ENCODE measurements at places on chromosomes 1 and 21.

DNA sequence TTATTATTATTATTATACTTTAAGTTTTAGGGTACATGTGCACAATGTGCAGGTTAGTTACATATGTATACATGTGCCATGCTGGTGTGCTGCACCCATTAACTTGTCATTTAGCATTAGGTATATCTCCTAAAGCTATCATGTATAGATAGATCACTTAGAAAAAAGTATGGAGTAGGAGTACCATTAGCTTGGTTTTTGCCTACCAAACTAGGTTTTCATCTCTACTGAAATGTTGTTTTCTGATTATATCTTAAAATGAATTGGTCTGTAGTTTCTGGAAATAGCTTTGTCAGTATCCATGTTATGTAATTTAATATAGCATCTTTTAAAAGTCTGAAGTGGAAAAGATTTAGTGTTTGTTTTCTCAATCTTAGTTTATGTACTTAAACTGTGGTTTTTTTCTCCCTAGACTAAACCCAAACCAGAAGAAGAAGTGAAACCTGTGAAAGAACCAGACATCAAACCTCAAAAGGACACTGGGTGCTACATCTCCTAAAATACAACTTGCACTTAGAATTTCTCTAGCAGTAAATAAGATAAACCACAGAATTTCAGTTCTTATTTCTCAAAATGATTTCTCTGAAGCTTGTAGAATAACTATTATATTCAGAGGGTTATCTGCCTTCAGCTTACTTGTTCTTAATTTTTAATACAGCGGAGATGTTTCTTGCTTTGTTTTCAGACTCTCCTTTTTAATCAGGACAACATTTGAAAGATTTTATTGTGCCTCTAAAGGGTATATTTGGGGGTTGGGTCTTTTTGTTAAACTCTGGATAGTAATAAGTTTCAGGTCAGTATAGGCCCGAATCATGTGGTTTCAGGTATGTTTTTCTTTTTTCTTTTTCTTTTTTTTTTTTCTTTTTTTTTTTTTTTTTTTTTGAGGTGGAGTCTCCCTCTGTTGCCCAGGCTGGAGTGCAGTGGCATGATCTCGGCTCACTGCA is 4.5 kb upstream of the FAM177B start:
- no peak for DNase-seq

DNA sequence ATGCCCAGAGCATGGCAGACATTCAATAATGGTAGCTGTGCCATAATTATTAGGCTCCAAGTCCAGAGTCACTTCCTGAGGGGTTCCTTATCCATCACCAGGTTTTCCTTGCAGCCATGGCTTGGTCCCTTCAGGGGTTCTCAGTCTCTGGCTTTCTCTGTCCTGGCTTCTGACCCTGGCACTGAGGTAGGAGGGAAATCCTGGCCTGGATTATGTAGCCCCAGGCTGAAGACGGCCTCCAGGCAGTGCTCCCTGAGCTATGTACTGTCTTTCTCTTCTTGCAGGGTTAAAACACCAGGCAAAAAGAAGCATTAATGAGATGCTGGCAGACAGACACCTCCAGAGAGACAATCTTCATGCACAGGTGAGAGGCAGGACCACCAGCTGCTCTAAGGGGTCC is 9.5 kb upstream of the PADI3 start:
- DNase-seq: peak; percentile 92

GRCh38 chr1:113874012-113874879 is 2.7 kb upstream of the PTPN22 start:
- peak; percentile 27 for DNase-seq

GRCh38 chr1:174797398-174797797 is 202.3 kb upstream of the CACYBP start:
- no peak for DNase-seq

GRCh38 chr1:8439015-8439702 is 121.2 kb downstream of the SLC45A1 start:
- DNase-seq: peak; percentile 84

- DNase-seq: no peak
Observed at GRCh38 chr21:38487901-38488639, 10.2 kb downstream of the ERG start.

- DNase-seq: no peak
Observed at GRCh38 chr21:39852021-39852721, 15.1 kb upstream of the PCP4 start.

GRCh38 chr1:205434738-205435137 is 12.9 kb upstream of the LEMD1 start:
- DNase-seq: no peak

DNA sequence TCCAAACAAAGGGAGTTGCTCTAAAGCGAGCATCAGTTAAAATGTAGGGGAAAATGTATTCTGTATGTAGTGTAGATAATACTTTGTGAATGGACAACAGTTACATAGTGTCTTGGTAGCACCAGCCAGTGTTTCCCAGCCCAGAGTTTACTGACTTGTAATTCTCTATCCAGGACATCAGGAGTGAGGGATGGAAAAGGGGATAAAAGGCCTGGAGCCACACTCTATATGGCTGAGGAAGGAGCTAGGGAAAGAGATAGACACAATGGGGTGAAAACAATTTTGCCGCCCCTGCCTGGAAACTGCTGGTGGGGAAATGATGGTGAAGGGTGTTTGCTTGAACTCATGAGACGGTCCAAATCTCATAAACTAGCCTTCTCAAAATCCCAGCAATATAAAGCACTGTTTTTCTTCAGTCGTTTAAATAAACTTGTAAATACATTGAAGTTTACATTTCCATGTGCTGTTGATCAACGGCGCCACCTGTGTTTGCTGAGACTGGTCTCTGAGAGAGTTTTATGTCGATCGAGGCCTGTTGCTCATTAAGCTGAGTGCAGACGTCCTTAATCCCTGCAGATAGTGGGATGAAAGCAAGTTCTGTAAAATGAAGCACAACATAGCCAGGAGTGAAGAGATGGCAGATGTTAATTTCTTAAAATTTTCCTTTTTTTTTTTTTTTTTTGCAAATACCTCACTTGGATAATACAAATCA is 27.9 kb upstream of the AGO1 start:
- DNase-seq: no peak

DNA sequence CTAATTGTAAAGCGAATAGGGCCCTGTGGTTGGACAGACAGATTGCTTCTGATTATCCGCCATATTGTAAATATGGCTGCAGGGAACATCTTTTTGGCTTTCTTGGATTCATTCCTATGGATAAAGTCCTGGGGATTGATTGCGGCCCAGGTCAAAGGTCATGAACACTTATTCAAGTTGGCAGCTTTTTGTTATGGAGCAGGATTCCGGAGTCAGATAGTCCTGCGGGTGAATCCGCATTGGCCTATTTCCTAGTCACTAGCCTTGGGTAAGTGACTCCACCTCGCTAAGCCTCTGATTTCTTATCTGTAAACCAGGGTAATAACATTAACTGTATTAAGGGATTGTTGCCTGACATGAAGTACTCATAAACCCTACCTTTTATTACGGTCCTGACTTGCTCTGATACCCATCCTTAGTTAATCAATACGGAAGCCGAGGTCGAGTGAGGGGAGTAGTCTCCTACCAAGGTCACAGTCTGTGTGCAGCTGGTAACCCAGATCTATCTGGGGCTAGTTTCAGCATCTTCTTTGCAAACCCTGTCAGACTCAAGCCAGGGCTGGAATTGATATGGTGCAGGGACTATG is 31.7 kb downstream of the EDN2 start:
- DNase-seq: no peak

GRCh38 chr21:25328736-25329135 is 278.5 kb downstream of the MRPL39 start:
- DNase-seq: no peak

- DNase-seq: peak; percentile 69
Observed at GRCh38 chr1:46134660-46135331, 2.4 kb upstream of the PIK3R3 start.

DNA sequence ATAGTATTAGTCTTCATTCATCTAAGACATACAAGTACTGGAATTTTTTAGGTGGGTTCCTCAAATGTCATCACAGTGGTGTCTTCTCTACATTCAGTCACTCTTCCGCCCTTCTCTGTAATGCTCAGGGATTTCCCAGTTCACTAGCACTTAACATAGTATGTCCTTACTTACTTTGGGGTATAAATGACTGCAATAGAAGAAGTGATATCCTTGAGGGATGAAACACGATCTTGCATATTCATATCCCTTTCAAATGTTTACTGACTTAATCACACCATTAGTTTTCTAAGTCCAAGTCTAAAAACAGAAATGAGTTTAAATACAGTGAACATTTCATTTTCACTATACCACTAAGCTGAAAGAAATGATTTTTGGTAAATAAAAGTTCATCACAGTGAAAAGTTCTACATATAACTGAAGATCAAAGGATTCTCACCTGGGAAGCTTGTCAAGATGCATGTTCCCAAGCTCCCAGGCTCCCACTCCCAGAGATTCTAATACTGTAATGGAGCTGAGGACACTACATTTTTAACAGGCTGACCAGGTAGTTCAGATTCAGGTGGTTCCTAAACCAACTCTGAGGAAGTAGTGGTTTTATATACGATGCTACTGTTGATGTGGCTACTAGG is 29.7 kb downstream of the MRPL39 start:
- DNase-seq: no peak

- DNase-seq: no peak
Observed at GRCh38 chr21:42251654-42252324, 32.8 kb downstream of the ABCG1 start.

GRCh38 chr1:95504321-95504720 is 270.3 kb downstream of the RWDD3 start:
- DNase-seq: no peak

DNA sequence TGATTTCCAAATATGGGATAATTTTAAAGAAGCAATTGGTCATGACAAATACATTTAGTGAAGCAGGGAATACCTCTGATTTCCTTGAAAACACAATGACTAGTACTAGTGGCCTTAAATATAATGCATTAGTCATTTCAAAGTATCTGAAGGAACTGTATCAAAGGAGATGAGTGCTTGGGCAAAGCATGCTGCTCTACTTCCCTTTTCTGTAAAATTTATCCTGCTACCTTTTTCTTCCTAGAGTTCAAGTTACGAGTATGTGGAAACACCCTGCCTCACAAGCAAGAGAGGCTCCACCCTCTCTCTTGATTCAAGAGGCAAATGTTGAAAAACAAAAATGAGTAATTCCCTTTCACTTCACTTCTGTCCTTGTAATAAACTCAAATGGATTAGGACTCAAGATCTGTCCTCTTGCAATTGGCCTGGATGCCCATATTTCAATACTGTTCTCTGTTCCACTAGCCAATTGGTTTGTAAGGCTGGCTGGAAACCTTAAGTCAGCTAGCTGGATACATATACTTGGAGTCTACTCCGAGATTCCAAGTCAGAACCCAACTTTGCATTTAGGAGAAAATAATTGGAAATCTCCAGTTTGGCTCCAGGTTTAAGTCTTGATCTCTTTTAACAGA is 92.5 kb downstream of the CDC42BPA start:
- peak; percentile 38 for DNase-seq

DNA sequence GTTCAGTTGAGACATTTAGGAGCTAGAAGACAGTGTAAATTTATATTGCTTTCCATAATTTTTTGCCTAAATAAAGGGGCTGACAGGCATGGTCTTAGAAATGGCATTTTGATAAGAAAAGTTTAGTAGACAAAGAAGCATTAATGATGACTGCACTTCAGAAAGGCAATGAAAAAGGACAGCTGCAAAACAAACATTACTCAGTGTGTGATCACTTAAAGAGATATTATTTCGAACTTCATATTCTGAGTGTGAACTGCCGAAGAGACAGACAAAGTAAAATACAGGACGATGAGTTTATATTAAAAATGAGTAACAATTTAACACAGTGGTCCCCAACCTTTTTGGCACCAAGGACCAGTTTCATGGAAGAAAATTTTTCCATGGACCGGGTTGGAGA is 243.1 kb downstream of the DPYD start:
- no peak for DNase-seq

DNA sequence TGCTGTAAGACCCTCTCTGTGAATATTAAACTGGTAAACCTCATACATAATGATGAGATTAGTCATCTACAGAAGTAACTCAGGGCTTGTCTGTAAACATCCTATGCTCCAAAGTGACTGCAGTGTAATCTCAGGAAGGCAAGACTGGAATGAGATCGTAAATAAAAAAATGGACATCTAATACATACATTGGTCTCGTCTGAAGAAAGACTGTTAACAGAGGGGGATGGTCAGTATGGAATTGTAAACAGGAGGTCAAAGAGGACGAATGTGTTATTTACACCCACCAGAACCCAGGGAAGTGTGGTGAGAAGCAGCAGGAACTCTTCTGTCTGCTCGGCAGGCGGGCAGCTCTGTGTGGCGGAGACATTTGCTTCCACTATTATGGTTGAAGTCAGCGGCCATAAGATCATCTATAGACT is 51.4 kb downstream of the DISC1 start:
- no peak for DNase-seq

- no peak for DNase-seq
Observed at GRCh38 chr1:53590104-53590503, 130.9 kb downstream of the DMRTB1 start.

GRCh38 chr1:27116697-27117096 is 38.2 kb downstream of the SLC9A1 start:
- DNase-seq: peak; percentile 59

DNA sequence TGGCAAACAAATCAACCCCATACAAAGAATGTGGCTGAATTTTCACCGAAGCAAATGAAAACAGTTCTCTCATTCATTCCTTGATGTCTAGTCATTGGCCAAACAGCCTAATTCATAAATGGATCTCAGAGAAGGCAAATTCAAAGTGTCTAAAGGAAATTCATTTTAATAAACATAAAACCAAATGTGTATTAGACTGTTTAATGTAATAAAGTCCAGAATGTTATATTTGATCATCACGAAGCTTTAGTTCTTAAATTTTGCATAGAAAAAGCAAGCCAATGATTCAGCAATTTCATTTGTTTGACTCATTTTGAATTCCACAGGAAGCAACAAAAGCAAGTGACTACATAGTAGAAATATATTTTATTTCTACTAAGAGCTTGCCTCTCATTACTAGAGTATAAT is 379.2 kb upstream of the ADAMTS5 start:
- peak; percentile 28 for DNase-seq

- DNase-seq: no peak
Observed at GRCh38 chr1:200448034-200448762, 38.4 kb upstream of the ZNF281 start.

DNA sequence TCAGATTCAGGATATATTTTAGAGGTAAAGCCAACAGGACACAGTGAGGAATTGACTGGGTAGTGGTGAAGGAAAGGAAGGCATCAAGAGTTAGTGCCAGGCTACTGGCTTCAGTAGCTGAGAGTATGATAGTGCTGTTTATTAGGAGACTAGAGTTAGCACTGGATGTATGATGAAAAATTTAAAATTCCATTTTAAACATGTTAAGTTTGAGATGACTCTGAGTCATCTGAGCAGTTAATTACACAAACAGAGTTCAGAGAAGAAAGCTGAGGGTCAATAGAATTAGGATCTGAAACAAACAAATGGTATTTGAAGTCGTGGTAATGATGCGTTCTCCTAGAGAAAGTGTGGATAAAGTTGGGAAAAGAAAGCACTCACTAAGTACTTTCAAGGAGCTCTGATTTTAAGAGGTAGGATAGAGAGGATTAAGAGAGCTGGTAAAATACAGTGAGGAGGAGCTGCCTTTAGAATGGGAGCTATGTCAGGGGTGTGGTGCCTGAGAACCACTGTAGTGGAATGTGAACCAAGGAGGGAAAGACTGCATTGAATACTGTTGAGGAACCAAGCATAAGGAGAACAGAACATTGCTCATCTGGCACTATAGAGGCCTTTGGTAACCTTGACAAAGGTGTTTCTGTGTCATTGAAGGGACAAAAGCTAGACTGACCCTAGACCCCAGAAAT is 21.7 kb upstream of the SHCBP1L start:
- DNase-seq: no peak
